ENCODE measurements at places on chromosomes 11 and 22. TPM values are rescaled to one million over a fixed set of nuclear protein-coding genes. Genes with fewer than 3 reads are reported as not detected.

TMEM121B gene
- 0.21 TPM for total RNA-seq

C11orf87 gene
- 0.69 TPM for total RNA-seq

HNRNPUL2 gene
- total RNA-seq: 25.9 TPM

NCAPH2 gene
- total RNA-seq: 27.5 TPM

CDC45 gene
- 4.0 TPM for total RNA-seq

KRTAP5-8 gene
- not detected for total RNA-seq

MPPED1 gene
- total RNA-seq: 1.7 TPM

DCHS1 gene
- total RNA-seq: 49.2 TPM

- DNase-seq: no peak
Observed at GRCh38 chr11:117145393-117145761, 1.3 kb downstream of the PAFAH1B2 start.

- DNase-seq: no peak
Observed at GRCh38 chr22:37926358-37926757, 20.3 kb downstream of the MICALL1 start.

DNA sequence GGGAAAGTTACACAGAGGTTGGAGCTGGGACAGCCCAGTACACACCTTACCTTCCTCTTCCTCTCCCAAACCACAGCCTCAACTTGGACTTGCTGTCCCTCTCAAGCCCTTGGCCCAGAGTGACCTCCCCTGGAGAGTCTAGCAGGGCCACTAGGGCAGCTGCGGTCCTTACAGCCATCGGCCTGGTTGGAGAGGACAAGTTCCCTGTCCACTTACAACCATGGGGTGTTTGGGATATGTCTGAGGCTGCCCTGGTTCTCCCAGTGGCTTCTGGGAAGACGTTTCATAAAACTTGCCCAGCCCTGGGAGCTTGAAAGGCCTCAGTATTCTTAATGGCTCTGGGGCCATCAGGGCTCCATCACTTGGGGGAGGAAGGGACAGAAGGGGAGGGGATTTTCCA is 13.1 kb upstream of the DGKZ start:
- DNase-seq: no peak

- DNase-seq: no peak
Observed at GRCh38 chr22:50505776-50506610, 1.5 kb downstream of the LMF2 start.

DNA sequence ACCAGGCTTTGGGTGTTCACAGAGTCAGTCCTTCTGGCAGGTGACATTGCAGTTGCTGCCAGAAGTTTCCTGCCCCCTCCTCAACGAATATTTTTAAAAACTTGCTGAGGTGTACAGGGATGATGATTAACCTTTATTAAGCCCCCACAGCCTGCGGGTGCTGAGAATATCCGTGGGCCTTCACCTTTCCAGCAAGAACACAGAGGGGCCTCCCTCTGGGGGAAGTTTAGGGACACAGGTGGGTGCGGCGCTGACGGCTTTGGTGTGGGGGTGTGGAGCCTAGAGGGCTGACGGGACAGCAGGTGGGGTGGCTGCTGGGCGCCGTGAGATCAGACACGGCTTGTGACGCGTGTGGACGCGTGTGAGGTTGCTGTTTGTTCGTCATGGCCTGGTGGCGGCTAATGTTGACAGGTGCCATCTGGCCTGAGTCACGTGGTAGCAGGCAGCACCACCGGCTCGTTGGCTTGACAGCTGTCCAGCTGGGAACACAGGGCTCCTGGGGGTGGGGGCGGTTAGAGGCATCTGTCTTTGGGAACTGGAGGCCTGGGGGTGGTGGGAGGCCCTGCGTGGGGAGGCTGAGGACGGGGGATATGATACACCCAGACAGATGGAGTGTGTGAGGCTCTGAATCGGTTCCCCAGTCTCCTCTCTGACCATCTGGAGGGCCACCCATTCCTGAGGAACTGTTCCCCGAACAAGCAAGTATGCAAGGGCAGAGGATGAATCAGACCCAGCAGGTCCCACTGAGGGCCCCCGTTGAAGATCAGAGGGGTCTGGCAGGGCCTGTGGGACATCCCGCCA is 12.5 kb upstream of the LRRC10B start:
- DNase-seq: no peak

- no peak for DNase-seq
Observed at GRCh38 chr22:43302531-43303041, 40.6 kb downstream of the SCUBE1 start.

DNA sequence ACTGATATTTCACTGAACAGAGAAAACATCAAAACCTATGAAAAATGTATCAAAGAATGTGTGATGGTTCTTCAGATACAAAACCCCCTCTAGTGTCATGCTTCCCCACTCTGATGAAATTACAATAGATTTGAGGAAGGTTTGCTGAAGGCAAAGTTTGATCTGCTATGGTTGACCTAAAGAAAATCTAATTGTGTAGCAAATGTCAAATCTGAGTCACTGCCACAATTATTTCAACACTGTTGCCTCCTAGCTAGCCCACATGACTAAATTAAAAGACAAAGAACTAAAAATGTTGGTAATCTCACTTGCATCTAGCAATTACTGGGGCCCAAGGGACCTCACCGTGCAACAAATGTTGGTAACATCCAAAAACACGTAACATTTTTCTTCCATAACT is 728.0 kb downstream of the DLG2 start:
- DNase-seq: no peak

DNA sequence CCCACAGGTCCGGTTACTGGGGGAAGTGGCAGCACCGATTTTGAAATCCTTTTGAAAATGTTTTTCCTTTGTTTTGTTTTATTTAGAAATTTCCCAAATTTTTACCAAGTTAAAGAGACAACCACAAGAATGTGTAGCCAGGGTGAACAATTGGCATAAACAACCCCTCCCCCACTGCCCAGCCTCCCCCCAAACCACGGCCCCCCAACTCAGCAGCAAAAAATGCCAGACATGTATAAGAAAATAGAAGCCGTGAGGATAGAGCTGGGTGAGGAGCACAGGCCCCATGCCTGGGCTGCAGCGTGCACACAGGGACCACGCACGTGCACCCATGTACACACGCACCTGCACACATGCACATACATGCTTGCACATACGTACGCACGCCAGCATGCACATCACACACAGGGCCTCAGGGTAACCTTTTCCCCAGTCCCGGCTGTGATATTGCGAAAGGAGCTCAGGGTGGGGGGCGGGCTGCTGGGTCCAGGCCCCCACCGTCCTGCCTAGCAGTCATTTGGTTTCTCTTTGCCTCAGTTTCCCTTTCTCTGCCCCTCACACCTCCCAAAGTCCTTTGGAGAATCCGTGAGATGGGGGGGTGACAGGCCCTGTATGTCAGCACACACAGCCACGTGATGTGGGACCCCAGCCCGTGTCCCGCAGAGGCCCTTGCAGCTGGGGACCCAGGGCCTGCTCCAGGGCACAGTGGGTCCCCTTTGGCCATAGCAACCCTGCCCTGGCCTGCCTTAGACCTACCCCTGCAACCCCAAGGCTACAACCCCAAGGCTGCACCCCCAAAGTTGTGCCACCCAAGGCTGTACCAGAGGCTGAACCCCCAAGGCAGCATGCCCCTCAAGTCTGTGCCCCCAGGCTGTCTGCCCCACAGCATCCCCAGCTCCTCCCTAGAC is 42.9 kb downstream of the IGF2 start:
- no peak for DNase-seq

DNA sequence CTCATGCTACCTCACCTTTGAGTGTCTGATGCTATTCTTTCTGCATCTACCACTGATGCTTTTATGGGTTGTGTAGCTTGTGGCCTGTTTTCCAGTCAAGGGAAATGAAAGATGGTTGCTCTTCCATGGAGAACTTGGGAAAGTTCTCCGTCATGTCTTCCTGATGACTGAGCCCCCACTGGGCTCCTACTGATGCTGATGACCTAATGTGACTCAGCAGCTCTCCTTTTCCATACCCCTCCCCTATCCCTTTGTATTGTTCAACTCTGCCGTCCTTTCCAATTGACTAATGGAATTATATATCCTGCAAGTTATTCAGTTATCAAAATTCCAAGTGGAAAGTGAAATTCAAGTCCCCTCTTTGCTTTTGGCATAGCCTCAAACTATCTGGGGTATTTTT is 44.7 kb downstream of the REXO2 start:
- no peak for DNase-seq

DNA sequence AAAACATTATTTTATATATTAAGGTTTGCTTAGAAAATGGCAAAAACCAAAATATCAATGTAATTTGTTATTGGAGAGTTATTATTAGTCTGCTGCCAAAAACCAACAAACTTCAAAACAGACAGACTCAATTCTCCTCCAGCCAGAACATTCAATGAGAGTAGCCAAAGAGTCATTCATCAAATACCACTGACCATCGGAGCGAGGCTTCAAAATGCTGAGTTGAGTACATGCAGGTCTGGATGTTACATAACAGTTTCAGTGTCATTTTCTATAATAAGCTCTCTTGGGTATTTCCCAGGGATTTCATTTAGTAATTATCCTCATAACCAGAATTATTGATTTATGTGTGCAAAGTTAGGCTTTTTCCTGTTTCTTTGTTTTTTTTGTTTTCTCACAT is 42.6 kb downstream of the CHST1 start:
- DNase-seq: no peak

DNA sequence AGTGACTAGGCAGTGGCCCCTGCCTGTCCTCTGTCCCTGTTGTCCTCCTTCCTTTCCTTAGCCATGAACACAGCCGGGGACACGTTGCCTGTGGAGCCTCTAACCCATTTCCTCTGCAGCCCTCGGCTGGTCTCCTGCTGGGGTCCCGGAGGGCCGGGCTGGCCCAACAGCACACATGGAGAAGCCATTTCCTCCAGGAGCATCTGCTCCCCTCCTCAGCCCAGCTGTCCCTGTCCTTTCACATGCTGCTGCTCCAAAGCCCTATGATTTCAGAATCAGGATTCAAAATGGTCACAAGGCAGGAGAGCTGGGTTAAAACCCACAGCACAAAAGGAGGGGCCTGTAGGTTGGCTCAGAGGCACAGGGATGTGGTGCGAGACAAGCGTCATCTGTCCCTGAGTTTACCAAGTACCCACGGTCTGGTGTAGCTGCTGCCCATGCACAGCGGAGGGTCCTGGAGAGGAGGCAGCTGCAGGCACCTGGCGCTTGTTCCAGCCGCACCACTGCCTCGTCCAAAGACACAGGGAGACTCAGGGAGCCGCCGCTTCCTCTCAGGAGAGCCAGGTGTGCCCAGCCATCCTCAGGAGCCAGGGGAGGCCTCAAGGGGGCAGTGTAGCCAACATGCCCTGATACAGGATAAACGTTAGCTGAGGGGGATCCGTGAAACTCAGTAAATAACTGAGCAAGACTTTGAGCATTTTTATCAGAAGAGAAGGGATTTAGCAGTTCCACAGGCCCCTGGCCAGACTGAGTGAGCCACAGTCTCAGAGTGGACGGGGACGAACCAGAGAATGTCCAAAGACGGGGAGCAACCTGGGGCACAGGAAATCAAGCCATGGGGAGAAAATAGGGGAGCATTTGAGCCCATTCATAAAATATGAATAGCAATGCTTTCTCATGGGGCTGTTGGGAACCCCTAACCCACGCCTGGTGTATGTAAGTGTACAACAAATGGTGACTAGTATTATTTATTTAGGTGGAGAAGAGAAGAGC is 3.9 kb upstream of the VSIG10L2 start:
- no peak for DNase-seq
